Testis (tissue), 5 donors: ENCODE measurements at places on chromosomes 16 and 17. TPM values are rescaled to one million over a fixed set of nuclear protein-coding genes. Genes with fewer than 3 reads are reported as not detected.
A peak's percentile ranks its signal among the peaks of the same experiment; 100 is the strongest.

DNA sequence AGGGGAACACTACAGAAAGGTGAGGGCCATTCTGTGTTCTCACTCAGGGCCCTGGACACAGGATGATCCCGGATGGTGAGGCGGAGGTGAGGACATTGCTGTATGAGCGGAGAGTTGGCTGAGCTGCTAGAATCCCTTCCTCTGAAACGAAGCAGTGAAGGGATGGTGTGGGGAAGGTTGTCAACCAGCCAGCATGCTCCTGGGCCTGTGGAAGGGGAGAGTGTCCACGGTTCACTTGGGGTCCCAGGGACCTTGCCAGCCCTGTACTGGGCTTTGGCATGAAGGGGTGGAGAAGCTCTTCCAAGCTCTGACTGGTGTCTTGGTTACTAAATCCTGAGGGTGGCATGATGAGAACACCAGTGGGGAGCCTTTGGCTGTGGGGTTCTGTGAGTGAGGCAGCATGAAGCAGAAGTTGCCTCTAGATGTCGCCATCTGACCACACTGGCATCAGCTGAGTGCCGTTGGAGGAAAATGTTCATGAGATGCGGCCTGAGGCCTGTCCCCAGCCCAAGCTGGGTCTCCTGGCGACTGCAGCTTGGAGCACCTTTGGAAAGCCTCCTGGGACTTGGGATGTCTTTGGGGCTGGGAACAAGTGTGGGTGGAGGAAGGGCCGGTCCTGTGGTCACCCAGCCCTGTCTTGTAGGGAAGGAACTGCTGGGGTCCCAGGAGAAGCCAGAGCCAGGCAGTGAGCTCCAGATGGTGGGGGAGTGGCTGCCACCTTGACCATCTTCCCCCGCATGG lies 14.8 kb downstream of the PDP2 start:
- H3K27me3 ChIP-seq: no peaks in the 10 kb centered on the region
- peak; percentile 81 for DNase-seq
- H3K27ac ChIP-seq: no peak overlapping the region
- no peaks in the 10 kb centered on the region for H3K36me3 ChIP-seq

DNA sequence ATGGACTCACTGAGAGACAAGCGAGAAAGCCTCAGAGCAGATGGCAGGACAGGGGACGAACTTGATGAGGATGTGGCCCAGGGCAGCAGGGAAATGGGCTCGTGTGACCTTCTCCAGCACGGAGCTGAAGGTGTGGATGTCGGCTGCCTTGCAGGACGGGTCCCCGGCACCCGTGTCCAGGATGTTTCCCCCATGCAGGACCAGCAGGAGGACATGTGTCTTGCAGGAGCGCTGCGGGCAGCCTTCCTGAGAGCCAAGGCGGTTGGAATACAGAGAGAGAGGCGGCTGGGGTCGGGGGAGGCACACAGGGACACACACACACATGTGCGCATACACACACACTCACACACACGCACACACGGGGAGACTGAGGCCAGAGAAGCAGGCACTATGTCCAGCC lies 39.3 kb downstream of the PIMREG start:
- H3K27me3 ChIP-seq: no peaks in the 10 kb centered on the region
- no peak overlapping the region for H3K4me3 ChIP-seq
- H3K4me1 ChIP-seq: peaks cover 15% of the 10 kb centered on the region
- DNase-seq: no peak
- H3K36me3 ChIP-seq: no peaks in the 10 kb centered on the region
- no peak overlapping the region for H3K27ac ChIP-seq

- no peaks in the 10 kb centered on the region for H3K4me1 ChIP-seq
- DNase-seq: no peak
- no peaks in the 10 kb centered on the region for H3K27me3 ChIP-seq
- no peak overlapping the region for H3K4me3 ChIP-seq
Measured at GRCh38 chr16:53369921-53370320, 64.3 kb upstream of the RBL2 start.

- H3K27ac ChIP-seq: no peak overlapping the region
- no peak overlapping the region for H3K4me3 ChIP-seq
- no peak for DNase-seq
- no peaks in the 10 kb centered on the region for H3K36me3 ChIP-seq
- no peaks in the 10 kb centered on the region for H3K4me1 ChIP-seq
- H3K27me3 ChIP-seq: no peaks in the 10 kb centered on the region
Measured at GRCh38 chr17:10574324-10574723, 24.9 kb upstream of the MYH2 start.

- H3K27ac ChIP-seq: peak overlapping the region; percentile 100
- DNase-seq: no peak
- H3K36me3 ChIP-seq: no peaks in the 10 kb centered on the region
- peaks cover 27% of the 10 kb centered on the region for H3K4me1 ChIP-seq
- no peaks in the 10 kb centered on the region for H3K27me3 ChIP-seq
- peak overlapping the region; percentile 95 for H3K4me3 ChIP-seq
Measured at GRCh38 chr17:7480089-7480384, 606 bp upstream of the ZBTB4 start.

DNA sequence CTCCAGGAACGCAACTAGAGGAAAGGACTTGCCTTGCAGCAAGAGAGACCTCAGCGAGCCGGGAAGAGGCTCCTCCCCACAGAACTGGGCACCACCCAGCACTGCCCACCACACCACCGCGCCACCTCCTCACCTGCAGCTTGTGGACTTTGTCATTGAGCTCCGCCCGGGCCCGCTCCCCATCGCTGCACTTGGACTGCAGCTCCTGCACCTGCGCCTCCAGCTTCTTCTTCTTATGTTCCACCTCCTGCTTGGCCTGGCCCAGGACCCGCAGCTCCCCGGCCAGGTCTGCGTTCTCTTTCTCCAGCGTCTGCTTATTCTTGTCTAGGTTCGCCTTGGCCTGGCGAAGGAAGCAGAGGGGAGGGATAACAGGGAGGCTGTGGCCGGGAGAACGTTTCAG lies 76.7 kb downstream of the NDE1 start:
- no peak overlapping the region for H3K27ac ChIP-seq
- peaks cover 9% of the 10 kb centered on the region for H3K4me1 ChIP-seq
- no peak for DNase-seq
- no peaks in the 10 kb centered on the region for H3K36me3 ChIP-seq

DNA sequence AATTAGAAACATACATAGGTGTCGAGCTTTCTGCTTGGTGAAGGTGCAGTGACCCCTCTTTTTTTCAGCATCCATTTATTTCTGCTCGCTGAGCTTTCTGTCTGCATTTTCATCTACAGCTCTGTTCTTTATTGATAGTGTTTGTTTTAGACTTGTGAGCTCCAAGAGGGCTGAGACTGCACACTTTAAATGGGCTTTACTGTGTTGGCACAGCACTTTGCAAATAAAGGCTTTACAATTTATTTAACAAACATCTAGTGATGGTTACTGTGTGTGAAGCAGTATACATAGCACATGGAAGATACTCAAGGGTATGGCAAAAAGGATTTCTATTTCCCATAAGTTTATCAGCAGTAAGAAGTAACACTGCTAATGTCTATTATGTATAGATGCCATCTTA lies 563.7 kb upstream of the HSBP1 start:
- H3K27me3 ChIP-seq: no peaks in the 10 kb centered on the region
- DNase-seq: no peak
- no peaks in the 10 kb centered on the region for H3K36me3 ChIP-seq
- H3K4me1 ChIP-seq: no peaks in the 10 kb centered on the region
- no peak overlapping the region for H3K4me3 ChIP-seq
- H3K27ac ChIP-seq: no peak overlapping the region

DNA sequence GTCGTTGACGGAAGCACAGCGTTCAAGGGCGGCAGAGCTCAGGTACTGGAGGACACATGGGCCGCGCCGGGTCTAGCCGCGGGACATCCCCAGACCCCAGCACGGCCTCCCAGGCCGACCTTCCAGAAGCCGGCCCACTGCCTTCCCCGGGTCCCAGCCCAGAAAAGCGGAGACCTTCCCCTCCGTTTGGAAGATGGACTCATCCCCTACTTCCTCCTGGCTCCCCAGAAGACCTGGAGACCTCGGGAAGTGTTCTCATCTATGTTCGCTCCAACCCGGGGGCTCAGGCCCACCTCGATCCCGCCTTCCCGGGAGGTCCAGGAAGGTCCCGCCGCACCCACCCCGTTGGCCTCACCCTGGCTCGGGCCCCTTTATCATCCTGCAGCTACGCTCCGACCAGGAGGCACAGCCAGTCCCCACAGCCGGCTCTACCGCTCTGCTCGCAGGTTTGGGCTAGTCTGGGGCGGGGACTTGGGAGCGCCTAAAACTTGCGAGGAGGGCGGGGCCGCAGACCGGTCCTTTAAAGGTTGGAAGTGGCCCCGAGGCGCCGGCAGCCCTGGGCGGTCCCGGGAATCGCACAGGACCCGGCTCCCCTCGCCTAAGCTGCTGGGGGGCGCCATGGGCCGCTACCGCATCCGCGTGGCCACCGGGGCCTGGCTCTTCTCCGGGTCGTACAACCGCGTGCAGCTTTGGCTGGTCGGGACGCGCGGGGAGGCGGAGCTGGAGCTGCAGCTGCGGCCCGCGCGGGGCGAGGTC lies at the start of gene ALOX12:
Gene ALOX12 (plus strand): TSS at position 550 of the 756 bp plus-strand sequence. CDS start 69 bp downstream, at position 619.
- no peaks in the 10 kb centered on the region for H3K4me1 ChIP-seq
- peak within 1 kb of the TSS; percentile 40 for H3K4me3 ChIP-seq
- DNase-seq: no peak
- no peaks in the 10 kb centered on the region for H3K27me3 ChIP-seq

The MSL1 gene
- 161 TPM for total RNA-seq
